ENCODE measurements at places on chromosomes 16 and 17.

DNA sequence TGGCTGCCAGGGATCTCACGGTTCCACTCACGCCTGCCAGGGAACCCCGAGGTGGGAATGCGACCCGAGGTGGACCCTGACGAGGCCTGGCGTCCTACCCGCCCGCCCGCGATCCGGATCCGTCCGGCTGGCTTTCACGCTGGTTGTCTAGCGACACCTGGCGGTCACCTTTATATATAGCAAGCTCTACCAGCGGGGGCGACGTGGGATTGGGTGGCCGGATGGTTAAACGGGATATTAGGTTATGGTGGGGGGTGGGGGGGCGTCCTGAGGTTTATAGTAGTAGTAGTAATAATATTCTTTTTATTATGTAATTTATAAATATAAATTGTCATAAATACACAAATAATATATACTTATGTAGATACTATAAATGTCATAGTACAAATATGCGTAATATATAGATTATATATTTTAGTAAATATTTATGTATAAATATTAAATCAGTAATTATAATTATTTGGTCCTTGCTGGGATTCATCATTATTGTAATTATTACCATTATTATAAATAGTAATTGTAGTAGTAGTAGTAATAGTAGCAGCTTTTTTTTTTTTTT, 136.9 kb downstream of the KCNJ12 start:
- peak; percentile 81 for DNase-seq

- no peak for DNase-seq
Observed at GRCh38 chr16:66895999-66896398, 15.7 kb downstream of the PDP2 start.

DNA sequence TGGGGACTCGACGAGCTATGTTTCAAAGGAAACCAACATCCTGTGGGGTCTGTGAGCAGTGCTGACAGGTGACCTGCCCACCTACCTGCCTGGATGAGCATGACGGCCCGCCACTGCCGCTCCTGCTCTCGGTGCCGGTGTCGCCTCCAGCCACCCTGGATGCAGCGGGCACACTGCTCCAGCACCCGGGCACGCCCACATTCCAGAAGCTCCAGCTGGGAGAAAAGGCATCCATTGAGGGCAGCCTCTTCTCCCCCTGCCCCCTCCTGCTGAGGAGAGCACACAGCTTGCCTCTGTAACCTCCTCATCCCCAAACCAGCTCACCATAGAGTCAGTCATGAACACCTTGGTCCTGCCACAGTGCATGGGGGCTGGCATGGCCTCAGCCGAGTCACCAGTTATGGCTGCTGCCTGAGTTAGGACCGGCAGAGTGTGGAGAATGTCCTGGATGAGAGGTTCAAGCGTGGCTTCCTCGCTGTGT, 14.3 kb downstream of the ZNHIT3 start:
- DNase-seq, result no peak

DNA sequence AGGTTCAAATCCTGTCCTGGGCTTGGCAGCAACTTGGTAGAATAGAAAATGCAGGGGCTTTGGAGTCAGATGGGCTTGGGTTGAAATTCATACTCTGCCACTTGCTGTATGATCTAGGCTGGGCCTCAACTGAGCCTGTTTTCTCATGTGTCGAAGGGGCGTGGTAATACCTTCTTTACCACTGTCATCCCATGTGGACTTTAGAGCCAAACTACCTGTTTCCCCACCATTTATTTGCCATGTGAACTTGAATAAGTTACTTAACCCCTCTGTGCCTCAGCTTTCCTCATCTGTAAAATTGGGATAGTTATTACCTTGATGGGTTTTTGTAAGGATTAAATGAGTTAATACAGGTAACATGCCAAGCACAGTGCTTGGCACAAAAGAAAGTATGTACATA, 106.0 kb downstream of the COPRS start:
- no peak for DNase-seq

DNA sequence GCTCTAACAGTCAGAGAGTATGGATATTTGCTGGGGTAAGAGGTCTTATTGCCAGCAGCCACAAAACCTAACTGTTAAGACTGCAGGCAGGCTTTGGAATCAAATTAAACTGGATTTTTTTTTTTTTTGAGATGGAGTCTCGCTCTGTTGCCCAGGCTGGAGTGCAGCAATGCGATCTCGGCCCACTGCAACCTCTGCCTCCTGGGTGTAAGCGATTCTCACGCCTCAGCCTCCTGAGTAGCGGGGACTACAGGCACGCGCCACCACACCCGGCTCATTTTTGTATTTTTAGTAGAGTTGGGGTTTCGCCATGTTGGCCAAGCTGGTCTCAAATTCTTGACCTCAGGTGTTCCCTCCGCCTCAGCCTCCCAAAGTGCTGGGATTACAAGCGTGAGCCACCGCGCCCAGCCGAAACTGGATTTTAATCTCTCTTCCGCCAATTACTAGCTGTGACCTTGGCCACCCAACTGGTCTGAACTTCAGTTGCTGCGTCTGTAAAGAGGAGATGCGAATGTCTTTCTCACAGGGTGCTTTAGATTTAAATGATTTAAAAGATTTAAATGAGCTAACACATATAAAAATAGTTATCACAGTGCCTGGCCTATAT, 842 bp downstream of the MRPL10 start:
- DNase-seq, result no peak

DNA sequence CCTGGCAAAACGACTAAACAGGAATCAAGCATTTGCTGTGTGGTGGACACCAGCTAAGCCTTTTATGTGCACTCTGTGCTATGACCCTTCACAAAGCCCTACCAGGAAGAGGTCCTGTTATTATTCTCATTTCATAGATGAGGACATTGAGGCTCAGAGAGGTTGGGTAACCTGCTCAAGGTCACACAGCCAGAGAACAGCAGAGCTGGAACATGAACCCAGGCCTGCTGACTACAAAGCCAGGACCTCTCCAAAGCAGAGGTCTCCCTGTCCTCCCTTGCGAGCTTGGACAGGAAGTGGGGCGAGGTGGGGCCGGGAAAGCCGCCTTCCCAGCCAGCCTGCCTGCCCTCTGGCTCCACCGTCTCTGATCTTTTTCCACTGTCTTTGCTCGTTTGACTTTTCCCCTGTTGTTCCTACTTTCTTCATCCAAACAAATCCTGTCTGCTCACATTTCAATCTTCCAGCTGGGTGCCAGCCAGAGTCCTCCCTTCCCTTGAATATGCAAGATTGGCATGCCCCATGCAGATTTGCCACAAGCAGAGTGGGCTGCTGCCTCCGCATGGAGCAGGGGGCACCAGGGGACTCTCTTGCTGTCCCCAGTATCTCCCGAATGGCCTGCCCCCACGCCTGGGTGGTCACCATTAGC, 23.7 kb upstream of the RPTOR start:
- no peak for DNase-seq

DNA sequence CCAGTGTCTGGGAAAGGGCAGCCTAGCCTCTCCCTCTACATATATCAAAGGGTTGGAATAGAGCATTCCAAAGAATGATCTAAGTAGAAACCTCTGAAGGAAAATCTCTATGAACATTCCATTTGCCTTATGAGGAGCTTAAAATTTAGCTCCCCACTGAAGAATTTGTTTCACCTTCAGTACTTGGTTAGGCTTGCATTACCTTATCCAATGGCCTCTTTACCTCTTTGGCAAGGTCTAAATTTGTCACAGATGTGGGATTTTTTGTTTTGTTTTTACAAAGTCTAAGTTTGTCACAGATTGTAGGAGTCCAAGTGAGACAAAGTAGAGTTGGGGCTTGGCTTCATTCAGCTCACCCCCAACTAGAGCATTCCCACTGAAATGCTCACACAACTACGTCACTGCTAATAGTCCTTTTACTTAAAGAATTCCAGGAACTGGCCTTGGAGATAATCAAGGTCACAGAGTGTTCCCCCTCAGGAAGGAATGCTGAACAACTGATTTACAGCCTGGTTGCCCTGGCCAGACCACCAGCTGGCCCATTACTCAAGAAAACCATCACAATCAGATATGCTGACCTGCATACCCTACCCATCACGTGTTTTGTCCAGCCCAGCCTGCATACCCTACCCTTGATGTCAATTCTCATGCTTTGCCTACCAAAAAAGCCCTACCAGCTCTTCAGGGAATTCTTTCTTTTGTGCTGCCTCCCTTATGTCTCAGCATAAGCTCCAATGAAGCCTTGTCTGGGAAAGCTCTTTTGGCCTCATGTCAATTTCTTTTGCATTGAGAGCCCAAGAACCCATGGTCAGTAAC, 26.5 kb upstream of the PPM1D start:
- DNase-seq, result no peak

DNA sequence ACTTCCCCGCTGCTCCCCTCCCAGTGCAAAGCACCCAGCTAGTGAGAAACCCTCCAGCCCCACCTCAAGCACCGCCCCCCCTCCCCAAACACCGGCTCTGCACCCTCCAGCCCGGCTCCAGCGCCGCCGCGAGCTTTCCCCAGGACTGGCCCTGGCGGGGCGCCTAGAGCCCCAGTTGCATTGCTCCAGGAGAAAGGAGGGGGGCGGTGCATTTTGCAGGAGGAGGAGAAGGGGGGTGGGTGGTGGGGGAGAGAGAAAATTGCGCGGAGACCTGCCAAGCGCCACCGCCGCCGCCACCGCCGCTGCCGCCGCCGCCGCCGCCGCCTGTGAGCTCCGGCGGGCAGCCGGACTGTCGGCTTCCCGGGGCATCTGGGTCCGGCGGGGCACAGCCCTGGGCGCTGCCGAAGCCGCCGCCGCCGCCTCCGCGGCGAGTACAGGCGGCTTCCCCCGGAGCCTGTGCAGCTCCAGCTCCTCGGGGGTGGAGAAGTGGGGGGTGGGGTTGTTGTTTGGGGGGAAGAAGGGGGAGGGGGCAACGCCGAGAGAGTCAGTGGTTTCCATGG, 333 bp upstream of the NOG start:
- DNase-seq, result no peak

DNA sequence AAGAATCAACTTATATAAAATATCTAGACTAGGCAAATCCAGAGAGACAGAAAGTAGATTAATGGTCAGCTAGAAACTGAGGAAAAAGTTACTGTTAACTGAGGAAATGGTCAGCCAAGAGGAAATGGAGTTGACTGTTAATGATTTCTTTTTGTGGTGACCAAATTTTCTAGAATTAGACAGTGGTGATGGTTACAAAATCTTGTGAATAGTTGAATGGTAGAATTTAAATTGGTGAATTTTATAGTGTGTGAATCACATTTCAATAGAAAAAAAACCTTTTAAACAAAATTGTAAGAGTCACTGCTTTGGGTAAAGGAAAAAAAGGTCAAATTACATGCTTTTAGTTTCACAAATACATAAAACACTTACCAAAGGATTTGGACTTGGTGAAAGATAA, 30.0 kb downstream of the APPBP2 start:
- DNase-seq, result no peak

DNA sequence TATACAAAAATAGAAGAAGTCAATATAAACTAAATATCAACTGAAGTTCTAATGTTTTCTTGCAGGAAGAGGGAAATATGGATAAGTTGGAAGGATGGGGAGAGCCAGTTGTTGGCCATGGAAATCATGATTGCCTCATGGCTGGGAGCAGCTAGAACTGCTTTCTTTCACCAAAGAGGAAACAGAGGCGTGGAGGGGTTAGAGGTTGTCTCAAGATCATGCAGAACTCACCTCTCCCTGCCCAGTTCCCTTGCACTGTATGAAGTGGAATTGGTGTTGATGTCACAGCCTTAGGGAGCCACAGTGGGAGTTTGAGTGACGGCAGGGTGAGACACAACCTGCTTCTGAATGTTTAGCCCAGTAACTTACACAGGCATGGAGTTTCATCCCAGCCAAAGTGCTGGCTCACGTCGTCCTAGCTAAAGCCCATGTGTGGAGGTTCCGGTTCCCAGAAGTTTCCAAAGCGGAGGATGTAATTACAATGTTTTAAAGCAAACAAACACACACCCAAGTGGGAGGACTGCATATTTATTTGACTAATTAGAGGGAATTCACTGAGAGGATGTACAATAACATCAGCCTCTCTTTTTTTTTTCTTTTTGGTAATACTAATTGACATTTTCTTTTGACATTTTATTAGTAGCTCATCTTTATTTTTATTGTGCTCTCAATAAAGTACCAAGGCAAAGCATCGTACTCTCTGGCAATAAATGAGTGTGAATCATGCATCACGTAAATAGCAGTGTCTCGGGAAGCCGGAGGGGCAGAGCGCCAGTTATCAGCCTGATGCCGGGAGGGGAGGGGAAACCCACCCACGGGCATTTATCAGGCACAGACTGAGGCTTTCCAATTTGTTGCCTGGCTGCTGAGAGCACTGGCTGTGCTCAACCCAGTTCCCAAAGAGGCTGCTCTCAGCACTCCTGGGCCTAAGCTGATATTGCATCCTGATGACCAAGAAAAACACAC, 118.7 kb upstream of the CDH5 start:
- no peak for DNase-seq

DNA sequence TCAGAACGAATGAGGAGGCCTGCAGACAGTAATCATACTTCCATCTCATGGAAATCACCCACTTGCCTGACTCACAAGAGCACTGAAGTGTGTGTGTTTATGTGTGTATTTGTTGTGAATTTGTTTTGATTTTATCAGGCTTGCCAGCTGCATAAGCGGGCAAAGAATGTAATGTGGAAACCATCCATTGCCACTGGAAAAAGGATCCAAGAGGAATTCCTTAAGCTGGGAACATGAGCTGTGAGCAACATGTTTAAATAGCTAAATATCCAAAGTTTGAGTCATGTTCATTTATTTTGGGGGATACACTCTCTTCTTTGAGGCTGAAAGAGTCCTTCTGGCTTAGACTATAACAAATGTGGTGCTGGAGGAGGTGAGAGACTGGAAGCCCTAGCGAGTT, 198.4 kb upstream of the TBX2 start:
- no peak for DNase-seq

GRCh38 chr17:48215583-48216139, 108.1 kb downstream of the SNX11 start:
- DNase-seq, result no peak

DNA sequence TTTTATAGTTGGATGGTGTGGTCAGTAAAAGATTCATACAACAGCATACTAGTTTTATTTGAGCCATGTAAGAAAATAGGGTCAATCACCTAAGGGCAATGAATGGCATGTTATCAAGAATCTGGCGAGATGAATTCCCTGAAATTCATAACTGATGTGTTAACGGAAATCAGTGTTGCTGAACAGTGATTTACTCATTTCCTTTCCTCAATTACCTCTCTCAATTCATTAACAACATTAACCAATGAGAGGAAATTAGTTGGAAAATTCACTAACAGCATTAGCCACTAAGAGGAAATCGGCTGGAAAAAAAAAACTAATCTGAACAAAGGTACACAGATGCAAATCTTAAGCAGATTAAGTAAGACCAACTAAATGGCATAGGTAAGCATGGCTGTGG, 6.3 kb downstream of the CMTR2 start:
- DNase-seq, result no peak

- DNase-seq, result no peak
Observed at GRCh38 chr16:81466356-81466980, 21.9 kb downstream of the CMIP start.

- DNase-seq, result no peak
Observed at GRCh38 chr16:79283578-79283977, 317.0 kb downstream of the MAF start.

GRCh38 chr17:81420769-81421462, 25.7 kb downstream of the BAHCC1 start:
- DNase-seq, result no peak

DNA sequence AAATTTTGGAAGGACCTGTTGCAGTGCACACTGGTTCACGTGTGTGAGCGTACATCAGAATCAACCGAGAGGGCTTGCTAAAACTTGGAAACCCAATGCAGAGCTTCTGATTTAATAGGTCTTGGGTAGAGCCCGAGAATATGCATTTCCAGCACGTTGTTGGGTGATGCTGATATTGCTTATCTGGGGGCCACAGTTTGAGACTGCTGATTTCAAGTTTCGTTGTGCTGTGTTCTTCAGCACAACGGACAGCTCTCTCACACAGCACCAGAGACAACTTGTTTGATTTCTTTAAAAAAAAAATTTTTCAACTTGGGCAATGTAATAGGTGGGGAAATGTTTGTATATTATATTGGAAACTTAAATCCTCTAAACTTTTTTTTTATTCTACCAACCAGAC, 9.4 kb downstream of the OR4D2 start:
- no peak for DNase-seq

Measured in D721Med (cell line).